ENCODE measurements at places on chromosomes 7 and 10. TPM values are rescaled to one million over a fixed set of nuclear protein-coding genes. Genes with fewer than 3 reads are reported as not detected.

GRCh38 chr7:124566583-124566982 lies 199.0 kb downstream of the GPR37 start:
- H3K27ac ChIP-seq = no peak overlapping the region
- H3K36me3 ChIP-seq = no peaks in the 10 kb centered on the region
- H3K27me3 ChIP-seq = no peaks in the 10 kb centered on the region
- no peak for DNase-seq

The ZNF365 gene
- 1.3 TPM for total RNA-seq

GRCh38 chr10:4587466-4587865 lies 238.5 kb upstream of the AKR1E2 start:
- no peak overlapping the region for H3K27ac ChIP-seq
- no peak for DNase-seq
- no peaks in the 10 kb centered on the region for H3K36me3 ChIP-seq
- no peak overlapping the region for H3K4me3 ChIP-seq
- no peaks in the 10 kb centered on the region for H3K4me1 ChIP-seq

GRCh38 chr7:126119981-126120380 lies 1132.8 kb downstream of the GRM8 start:
- no peaks in the 10 kb centered on the region for H3K4me1 ChIP-seq
- no peak overlapping the region for H3K4me3 ChIP-seq
- H3K27ac ChIP-seq = no peak overlapping the region

DNA sequence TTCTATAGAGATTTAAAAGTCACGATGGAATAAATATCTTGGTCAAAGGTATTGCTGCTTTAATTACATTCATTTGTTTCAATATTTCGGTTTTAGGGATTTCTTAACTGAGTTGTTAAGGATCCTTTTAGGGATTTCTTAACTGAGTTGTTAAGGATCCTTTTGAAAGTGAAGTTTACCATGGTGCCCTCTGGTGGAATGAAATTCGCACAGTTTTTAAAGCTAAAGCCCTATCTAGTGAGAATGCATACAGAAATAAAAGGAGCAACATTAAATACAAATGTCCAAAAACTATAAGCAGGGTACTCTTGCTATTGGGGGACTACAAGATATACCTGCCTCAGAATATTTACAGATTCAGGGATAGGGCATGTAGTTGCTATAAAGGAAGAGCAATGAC lies 193.7 kb downstream of the RNLS start:
- H3K4me3 ChIP-seq = no peak overlapping the region
- no peaks in the 10 kb centered on the region for H3K36me3 ChIP-seq
- H3K27ac ChIP-seq = no peak overlapping the region
- DNase-seq = no peak
- peaks cover 25% of the 10 kb centered on the region for H3K4me1 ChIP-seq
